Effector CD8-positive, alpha-beta T cell (primary cell): ENCODE measurements at places on chromosomes 7 and 10.

DNA sequence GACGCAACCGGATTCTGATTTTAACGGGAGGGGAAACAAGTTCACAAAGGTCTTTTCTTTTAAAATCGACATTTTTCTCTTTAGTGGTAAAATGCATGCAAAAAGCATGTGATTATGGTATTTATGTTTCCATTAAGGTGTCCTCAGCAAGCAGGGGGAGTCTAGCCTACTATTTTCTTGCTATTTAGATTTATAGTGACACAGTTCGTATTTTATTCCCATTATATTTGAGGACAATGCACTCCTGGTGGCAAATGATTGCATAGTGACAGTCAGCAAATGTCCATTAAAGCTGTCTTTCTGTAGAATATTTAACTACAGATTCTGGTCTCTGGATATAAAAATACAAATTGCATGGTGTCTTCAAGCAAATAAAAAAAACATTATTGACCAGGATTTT, 554.2 kb downstream of the PARD3 start:
- DNase-seq: no peak

DNA sequence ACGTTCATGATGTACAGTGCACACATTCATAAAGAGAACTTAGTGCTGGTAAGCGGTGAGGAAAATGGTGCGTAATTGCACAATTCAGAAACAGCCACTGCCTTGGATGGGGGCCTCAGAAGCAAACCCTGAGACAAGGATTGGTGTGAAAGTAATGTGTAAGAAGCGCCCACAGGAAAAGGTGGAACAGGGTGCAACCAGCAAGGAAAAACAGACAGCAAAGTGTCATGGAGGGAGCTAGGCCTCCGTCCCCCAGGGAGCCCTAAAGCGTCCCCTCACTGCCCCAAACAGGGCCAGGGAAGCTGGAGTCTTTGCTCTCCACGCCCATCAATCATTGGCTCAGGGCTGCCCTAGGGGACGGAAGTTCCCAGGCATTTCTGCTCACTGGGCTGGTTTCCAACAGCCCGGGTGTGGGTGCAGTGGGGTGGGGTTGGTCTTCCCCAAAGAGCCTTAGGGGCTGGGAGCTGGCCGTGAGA, 9.6 kb upstream of the C10orf105 start:
- DNase-seq: no peak

- DNase-seq: no peak
Measured at GRCh38 chr10:37992083-37992482, 15.6 kb upstream of the ZNF25 start.

DNA sequence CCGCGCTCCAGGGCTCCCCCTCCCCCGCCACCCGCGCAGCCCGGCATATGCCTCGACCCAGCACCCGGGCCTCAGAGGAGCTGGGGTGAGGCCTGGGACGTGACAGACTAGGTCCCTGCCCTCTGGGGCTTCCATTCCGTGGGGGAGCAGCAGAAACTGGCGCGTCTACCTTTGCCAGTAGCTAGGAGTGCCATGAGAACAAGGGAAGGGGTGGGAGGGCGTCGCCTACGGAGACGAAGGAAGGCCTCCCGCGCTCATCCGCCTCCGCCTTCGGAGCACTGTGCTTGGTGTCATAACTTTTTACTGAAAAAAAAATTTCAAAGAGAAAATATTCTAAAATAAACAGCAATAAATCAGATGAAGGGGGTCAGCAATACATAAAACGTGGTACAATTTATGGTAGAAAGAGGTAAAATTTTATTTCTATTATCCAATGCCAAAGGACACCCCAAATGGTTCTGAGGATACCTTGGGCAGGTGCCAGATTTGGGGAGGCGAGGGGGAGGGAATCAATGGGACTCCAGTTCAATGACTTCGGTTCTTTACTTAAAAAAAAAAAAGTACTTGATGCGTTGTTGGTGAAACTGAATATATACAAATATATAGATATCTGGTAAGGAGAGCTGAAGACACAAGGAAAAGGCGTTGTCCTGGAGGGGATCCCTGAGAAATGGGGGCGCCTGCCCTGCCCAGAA, 35.1 kb upstream of the GRID1 start:
- DNase-seq: no peak
